Left renal cortex interstitium (tissue), 4 donors: ENCODE measurements at places on chromosomes 5 and 9. TPM values are rescaled to one million over a fixed set of nuclear protein-coding genes. Genes with fewer than 3 reads are reported as not detected.

The ANKS6 gene
- 29.0 TPM for polyA plus RNA-seq

The C7 gene
- 241 TPM for polyA plus RNA-seq

The NSG2 gene
- 0.62 TPM for polyA plus RNA-seq

The ANXA2R gene
- 1.5 TPM for polyA plus RNA-seq

The IGIP gene
- polyA plus RNA-seq, result 6.1 TPM

The GOLPH3 gene
- 90.8 TPM for polyA plus RNA-seq

The LURAP1L gene
- polyA plus RNA-seq, result 22.3 TPM

The BTNL9 gene
- polyA plus RNA-seq, result 10.6 TPM

The TMEM171 gene
- 5.1 TPM for polyA plus RNA-seq

The TAF11L10 gene
- polyA plus RNA-seq, result not detected

The SARDH gene
- 10.9 TPM for polyA plus RNA-seq

The RPS23 gene
- 2,509 TPM for polyA plus RNA-seq

The MLANA gene
- 0.64 TPM for polyA plus RNA-seq

The HAND1 gene
- polyA plus RNA-seq, result not detected

The F12 gene
- polyA plus RNA-seq, result 4.2 TPM

The LHX3 gene
- polyA plus RNA-seq, result not detected

The IFNA2 gene
- polyA plus RNA-seq, result not detected

DNA sequence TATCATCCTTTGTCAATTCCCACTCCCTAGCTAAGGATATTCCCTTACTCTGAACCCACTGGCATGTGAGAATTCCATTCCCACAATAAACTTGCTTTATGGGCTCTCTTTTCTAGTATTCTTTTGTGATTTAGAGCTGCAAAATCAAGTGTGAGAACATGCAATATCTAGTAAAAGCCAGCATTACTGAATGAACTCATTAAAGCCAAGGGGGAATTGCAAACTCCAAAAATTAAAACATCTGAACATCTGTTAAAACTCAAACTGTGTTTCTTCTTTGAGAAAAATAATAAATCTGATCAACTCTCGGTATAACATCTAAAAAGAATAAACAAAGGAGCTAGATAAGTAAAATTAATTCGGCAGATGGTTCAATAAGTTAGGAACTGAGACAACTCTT, 53.1 kb upstream of the MPDZ start:
- DNase-seq, result no peak

DNA sequence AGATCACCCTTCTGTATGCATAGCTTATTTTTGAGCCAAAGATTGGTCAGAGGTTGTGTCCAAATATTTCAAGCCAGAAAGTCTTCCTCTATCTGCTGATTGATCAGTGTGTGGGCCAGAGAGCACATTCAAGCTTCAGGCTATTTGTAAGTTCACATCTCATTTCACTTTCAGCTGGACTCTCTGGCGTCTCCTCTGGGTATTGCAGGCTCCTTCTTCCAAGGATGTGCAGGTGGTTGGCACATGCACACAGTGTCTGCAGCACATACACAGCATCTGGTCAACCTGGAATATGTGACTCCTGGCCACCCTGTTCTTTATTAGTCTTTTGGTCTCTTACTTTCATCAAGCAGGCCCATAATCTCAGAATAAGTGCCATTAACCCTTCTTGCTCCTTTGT, 516.1 kb downstream of the ANXA1 start:
- no peak for DNase-seq

- DNase-seq, result no peak
These were observed 358.6 kb downstream of the ADGRV1 start for GRCh38 chr5:90916947-90917800.

DNA sequence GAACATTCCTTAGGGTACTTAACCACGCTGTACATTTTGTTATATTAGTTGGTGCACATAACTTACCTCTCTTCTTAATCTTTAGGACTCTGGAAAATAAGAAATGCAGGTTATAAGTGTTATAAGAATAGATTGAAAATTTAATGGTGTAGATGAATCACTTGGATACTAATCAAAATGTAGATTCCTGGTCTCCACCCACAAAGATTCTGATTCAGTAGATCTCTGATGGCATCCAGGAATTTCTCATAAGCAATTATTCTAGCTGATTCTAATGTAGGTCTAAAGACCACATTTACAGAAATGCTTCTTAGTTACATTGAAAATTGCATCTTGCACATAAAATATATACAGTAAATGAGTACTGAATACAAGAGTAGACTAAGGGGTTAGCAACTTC, 38.9 kb upstream of the ASTN2 start:
- DNase-seq, result no peak

- DNase-seq, result no peak
These were observed 41.7 kb upstream of the CEP72 start for GRCh38 chr5:570446-570845.

DNA sequence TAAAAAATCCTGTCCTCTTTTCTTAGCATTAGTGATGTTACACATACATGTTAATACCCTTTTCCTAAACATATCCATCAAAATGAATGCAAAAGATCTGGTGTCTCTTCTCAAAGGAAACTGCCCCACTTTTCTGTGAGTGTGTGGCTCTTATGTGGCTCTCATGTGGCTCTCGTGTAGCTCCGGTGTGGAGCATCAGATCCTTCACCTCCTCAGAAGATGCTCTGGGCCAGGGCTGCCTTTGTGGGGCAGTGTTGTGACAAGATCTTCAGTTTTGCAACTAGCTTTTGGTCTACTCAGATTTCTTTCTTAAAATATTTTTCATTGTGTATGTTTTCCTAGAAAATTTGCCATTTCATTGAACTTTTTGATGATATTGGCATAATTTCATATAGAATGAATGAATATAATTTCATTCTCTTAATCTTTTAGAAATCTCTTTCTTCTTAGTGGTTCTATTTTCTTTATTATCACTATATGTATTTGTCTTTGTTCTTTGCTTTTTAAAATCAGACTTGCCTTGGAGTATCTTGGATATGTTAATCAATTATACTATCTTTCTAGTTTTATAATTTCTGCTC, 19.4 kb downstream of the GARNL3 start:
- DNase-seq, result no peak

- no peak for DNase-seq
These were observed 265.9 kb upstream of the NR4A3 start for GRCh38 chr9:99555792-99556191.

- no peak for DNase-seq
These were observed 10.6 kb downstream of the UCK1 start for GRCh38 chr9:131520503-131520902.

GRCh38 chr9:126991183-126991582, 76.6 kb downstream of the RALGPS1 start:
- no peak for DNase-seq

GRCh38 chr5:159805021-159805420, 111.3 kb upstream of the ADRA1B start:
- DNase-seq, result no peak

- no peak for DNase-seq
These were observed 15.4 kb upstream of the AK3 start for GRCh38 chr9:4756420-4756819.

- DNase-seq, result no peak
These were observed 216.6 kb downstream of the SEMA6A start for GRCh38 chr5:116358015-116358523.

DNA sequence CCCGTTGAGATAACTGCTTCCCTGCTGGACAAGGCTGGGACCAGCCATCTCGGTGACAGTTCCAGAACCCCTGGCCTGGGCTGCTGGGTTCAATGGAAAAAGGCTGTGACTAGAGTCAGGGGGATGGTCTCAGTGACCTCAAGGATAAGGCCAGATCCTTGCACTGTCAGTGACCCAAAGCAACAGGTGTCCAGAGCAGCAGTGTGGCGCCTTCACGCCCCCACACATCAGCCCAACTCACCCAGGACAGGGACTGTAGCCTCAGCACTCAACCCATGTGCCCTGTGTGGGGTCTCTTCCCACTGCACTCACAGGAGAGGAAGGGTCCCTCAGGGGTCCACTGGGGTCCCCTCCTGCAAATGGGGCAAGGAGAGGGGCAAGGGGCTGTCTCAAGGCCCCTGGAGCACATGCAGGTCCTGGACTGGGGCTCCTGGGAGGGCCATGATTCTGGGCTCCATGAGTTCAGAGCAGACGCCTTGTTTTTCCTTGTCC, 698 bp upstream of the LCN2 start:
- no peak for DNase-seq

- no peak for DNase-seq
These were observed 17.7 kb upstream of the LRRC14B start for GRCh38 chr5:173392-174290.

- DNase-seq, result no peak
These were observed 68.6 kb upstream of the STARD4 start for GRCh38 chr5:111580956-111581355.

DNA sequence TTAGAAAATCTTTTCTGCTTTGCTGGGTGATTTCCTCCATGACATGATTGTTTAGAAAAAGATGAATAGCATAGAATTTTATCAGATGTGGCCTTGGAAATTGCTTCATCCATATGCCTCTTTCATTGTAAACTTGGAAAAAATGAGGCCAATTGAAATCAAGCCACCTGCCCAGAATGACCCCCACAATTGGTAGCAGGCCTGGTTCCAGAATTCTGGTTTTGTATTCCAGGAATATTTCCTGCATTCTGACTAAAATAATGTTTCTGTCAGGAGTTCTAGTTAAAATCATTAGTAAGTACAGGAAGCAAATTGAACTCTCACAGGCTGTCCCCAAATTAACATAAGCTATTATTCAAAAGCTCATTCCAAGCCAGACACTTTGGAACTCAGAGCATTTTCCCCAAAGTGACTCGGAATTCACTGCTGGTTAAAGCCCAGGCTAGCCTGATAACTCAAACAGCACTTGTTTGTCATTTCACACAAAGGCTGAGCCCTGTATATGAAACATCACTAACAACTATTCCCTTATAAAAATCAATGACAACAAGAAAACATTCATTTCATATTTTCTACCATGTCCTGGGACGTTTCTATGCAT, 75.1 kb upstream of the ADCY2 start:
- DNase-seq, result no peak

DNA sequence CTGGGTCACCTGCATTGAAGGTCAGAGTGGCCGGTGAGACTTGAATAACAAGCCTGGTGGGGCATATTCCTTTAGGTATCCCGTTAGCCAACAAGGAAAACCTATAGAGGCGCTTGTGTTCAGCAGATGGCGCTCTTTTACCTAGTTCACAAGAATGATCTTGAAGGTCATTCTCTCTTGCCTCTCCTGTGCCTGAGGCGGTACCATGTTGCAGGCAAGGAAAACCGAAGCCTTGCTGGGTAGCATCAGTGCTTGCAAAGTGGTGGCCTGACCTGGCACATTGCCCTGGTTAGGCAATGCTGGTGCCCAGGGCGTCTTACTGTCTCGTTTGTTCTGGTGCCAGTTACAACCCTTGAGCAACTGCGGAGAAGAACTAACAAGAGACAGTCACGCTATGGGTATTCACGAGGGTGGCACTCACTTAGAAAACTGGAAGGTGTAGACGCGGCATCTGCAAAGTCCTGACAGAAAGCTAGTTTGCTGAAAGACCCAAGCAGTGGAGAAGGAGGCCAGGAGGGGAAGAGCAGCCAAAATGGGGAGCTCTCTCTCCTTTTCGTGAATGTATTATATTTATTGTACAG, 56.7 kb downstream of the AOPEP start:
- peak; percentile 46 for DNase-seq

DNA sequence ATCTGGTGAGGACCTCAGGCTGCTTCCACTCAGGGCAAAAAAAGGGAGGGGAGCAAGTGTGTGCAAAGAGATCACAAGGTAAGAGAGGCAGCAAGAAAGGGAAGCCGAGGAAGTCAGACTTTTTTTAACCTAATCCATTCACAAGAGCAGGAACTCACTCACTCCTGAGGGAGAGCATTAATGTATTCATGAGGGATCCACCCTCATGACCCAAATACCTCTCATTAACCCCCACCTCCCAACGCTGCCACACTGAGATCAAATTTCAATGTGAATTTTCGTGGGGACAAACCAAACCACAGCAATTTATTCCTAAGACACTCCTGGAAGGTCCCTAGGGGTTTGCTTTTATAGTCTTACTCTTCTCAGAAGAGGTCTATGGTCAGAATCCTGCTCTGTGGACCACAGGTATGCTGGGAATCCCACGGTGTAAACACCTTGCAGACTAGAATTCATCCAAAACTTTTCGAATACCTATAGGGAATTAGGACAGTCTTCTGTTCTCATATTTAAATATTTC, 108.7 kb downstream of the HSD17B3 start:
- no peak for DNase-seq

GRCh38 chr9:86288499-86289198, 6.3 kb upstream of the ISCA1 start:
- DNase-seq, result no peak

GRCh38 chr5:76664079-76664478, 40.9 kb upstream of the F2RL2 start:
- DNase-seq, result no peak

- DNase-seq, result no peak
These were observed 400 bp downstream of the KDM4C start for GRCh38 chr9:6758248-6758497.

DNA sequence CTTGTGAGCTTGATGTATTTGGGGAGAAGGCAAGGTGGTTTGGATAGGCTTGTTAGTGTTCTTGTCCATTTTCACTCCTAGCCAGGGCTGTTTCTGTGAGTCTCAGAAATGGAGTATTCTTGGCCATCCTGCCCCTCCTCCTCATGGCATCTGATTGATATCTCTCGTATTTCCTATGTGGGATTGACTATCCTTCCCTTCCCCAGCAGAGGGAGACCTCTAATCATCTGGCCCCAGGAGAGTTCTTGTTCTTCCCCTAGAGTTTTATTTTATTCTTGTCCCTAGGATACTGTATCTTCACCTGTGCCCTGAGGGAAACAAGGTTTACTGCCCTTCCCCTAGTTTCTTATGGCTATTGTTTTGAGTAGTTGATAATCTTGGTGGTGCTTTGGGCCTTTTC, 114.4 kb downstream of the VPS13A start:
- DNase-seq, result no peak

- no peak for DNase-seq
These were observed 5.6 kb downstream of the EXD3 start for GRCh38 chr9:137417161-137418021.

GRCh38 chr9:95733741-95734666, 141.5 kb upstream of the ERCC6L2 start:
- DNase-seq, result no peak

DNA sequence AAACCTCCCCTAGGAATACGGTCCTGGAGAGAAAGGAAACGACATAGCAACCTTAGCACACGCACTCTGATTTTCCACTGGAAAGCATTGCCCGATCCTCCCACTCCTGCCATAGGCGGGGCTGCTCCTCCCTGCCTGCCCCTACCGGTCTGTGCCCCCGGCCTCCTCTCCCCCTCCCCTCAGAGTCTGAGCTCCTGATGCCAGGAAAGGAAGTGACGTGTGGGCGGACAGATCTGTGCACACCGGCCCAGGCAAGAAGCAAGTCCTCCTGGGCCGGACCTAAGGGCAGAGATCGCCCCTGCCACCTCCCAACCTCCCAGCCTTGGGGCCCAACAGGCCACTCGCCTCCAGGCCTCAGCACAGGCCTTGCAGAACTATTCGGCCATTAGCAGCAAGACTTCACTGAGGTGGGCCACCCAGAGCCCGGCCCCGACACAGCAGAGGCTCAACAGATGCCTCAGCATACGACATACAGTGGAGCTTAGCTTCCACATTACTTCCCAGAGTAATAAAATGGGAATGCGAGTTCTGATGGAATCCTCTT, 7.2 kb downstream of the NINJ1 start:
- DNase-seq, result no peak
